ENCODE measurements at places on chromosomes 1 and 21.
A peak's percentile ranks its signal among the peaks of the same experiment; 100 is the strongest.

DNA sequence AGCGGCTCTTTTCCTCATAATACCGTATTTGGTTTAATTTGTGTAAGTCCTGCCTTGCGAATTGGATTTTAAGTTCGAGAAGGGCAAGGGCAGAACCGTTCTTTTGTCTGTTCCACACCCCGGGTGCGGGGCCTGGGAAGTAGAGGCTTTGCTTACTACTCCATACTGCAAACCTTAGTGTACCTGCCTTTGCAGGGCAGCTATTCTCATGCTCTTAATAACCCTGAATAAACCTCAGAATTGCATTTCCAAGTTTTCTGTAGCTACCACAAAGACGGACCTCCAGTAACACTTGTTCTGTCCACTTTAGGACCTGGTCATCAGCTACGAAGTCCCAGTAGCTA is 657 bp upstream of the HNRNPU start:
- DNase-seq = peak; percentile 30

DNA sequence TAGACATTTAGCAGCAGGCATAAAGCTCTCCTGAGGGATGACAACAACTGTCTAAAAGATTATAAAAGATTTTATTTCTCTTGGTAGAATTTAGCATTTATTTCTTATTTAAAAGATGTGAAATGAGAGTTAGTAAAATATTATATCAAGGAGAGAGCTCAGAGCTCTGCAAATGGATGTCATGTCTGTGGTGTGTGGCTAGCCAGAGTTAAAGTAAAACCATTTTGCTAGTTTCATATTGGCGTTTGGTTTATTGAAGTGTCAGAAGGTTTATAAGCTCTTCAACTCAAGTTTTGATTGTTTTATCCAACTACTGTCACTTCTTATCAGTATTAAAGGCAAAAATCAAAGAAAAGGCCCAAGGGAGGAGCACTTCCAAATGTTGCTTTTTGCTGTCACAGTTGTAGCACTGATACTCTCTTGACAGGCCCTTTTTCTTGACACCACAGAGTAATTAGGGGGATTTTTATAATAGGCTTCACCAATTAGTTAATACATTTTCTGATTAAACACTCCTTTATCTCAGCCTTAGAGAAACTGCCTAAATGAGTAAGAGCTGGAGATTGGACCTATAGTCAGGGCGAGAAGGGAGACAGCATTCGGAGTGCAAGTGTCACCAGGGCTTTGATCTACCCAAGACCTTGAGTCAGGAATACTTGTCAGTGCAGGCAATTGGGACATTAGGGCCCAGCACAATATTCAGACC is 233.9 kb downstream of the PTBP2 start:
- no peak for DNase-seq

DNA sequence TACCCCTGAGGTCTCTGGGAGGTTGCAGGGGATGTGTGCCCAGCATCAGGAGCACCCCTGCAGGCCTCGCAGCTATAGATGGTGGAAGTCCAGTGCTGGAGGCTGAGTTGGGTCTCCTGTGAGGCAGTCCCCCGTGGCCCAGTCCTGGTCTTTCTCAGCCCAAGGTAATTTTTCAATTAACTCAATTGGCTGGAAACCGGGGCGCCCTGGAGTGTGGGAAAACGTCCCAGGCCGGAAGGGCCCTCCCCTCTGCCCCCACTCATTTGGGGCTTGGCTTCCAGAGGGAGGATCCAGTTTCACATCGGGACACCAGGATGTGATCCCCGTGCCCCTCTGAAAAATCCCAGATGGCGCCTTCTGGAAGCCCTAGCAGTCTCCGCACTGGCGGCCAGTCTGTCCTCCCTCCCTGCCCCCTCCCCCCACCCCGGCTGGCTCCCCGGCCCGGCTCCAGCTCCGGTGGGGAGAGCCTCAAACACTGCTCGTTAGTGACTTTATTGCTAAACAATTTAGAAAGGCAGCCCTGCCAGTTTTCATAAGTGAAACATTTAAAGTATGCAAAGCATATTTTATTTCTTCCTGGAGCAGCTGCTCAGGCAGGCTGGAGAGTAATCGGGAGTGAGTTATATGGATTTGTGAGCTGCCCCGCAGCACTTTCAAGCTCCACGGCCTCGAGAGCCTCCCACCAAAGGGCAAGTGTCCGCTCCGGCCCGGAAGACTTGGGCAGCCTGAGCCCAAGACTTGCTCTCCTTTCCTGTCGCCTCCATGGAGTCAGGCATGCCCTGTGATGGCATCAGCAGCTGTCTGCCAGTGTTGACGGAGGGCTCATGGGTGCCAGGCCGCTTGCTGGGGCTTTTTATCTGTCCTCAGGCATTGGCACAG is 208.2 kb upstream of the TMEM51 start:
- DNase-seq = peak; percentile 87

GRCh38 chr1:182587666-182588499 is 1.2 kb downstream of the RNASEL start:
- DNase-seq = no peak

DNA sequence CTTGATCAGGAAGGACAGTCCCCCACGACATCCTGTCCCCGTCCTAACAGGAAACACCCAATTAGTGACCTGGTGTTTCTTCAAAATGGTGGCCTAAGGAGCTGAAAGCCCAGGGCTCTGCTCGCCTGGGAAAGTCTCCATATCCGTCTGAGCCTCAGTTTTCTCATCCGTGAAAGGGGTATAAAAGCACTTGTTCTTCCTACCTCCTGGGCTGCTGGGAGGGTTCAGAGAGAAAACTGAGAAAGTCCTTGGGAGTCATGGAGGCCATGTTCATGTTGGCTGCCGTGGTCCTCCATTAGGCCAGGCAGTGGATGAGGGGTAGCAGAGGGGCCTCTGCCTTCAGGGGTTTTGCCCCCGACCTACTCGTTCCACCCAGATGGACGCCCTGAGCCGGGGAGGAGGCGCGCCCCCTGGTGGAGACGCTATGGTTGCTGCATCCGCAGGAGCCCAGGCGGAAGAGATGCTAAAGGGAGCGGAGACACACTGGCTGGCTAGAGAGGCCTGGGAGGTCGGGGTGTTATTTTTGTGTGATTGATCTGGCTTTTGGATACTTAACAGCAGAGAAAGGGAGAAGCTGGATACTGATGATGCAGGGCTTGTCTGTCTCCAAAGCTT is 113.5 kb downstream of the PRDM2 start:
- DNase-seq = peak; percentile 29

- peak; percentile 82 for DNase-seq
Observed at GRCh38 chr1:113146242-113147072, 73.5 kb downstream of the LRIG2 start.

- no peak for DNase-seq
Observed at GRCh38 chr1:223763881-223764280, 51.5 kb downstream of the CAPN2 start.

GRCh38 chr21:14288922-14289321 is 73.0 kb downstream of the RBM11 start:
- DNase-seq = no peak

- DNase-seq = no peak
Observed at GRCh38 chr1:81466961-81467360, 333.8 kb upstream of the ADGRL2 start.

- no peak for DNase-seq
Observed at GRCh38 chr1:30085811-30086770, 637.3 kb downstream of the MATN1 start.

- no peak for DNase-seq
Observed at GRCh38 chr1:161631076-161631475, at the start of gene FCGR3B. TSS of gene FCGR3B (minus strand) at chr1:161631176. CDS start at chr1:161631094, 82 bp downstream.

DNA sequence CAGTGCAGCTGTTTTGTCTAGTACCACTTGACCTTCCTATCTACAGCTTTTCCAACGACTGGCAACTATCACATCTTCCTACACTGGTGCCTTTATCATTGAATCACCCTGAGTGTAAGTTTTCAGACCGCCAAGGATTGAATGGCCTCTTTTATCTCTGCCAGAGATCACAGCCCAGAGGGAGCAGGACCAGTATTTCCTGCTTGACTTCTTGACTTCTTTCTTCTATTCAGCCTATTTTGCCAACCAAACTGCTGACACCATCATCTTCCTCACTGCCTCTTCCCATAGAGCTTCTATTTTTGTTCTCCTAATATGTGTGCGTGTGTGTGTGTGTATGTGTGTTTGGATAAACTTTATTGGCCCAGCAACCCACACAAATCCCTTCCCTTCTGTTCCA is 53.8 kb downstream of the SERBP1 start:
- DNase-seq = no peak

DNA sequence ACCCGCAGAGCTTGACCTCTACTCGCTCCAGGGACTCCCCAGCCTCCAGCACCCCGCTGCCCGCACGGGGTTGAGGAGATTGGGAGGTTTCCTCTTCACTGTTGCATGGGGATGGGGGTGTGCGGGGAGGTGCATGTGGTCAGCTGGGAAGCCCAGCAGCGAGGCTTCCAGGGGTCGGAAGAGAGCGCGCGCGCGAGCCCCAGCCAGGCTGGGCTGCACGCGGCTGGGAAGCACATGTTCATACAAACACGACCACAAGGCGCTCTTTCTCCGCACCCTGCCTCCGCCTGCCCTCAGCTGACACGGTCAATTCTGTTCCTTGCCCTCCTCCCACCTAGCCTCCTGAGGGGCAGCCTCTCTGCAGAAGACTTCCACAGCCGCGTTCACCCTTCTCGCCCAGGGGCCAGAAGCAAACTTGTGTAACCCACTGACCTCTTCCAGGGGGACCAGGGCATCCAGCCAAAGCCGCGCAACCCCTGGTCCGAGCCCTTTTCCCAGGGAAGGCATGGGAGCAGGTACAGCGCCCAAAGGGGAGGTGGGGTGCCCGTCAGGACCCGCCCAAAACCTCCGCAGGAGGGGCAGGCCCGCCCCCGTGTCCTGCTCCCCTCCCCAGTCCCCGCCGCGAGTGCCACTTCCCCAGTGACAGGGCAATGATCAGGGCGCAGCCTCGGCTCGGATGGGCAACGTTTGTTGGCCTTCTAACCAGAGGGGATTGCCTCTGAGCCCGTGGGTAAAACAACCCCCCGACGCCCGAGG is 1.3 kb downstream of the COL24A1 start:
- peak; percentile 21 for DNase-seq
